ENCODE measurements at places on chromosomes 11 and 22.

DNA sequence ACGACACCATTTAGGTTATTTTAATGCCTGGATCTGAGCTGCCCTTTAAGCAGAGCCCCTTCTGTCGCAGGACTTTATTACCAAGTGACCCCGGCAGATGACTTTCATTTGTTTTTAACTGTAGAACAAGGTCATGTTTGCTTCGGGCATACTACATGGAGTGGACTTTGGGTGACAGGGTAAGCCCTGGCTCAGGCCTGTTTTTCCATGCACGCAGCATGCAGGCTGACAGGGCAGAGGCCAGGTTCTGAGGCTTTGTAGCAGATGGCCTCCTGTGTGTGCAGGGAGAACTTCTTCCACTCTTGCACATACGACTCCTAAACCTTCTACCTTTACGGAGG lies 50.5 kb downstream of the SNX19 start:
- no peak for DNase-seq

DNA sequence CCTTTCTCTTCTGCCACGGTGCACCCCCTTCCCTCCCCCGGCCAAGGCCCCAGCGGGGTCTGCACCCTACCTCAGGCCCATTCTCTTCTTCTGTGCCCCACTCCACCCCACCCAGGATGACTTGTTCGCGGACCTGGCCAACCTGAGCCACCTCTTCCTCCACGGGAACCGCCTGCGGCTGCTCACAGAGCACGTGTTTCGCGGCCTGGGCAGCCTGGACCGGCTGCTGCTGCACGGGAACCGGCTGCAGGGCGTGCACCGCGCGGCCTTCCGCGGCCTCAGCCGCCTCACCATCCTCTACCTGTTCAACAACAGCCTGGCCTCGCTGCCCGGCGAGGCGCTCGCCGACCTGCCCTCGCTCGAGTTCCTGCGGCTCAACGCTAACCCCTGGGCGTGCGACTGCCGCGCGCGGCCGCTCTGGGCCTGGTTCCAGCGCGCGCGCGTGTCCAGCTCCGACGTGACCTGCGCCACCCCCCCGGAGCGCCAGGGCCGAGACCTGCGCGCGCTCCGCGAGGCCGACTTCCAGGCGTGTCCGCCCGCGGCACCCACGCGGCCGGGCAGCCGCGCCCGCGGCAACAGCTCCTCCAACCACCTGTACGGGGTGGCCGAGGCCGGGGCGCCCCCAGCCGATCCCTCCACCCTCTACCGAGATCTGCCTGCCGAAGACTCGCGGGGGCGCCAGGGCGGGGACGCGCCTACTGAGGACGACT lies 15.9 kb downstream of the RTN4RL2 start:
- no peak for DNase-seq

- no peak for DNase-seq
Measured at GRCh38 chr11:14114269-14114668, 151.7 kb downstream of the SPON1 start.

DNA sequence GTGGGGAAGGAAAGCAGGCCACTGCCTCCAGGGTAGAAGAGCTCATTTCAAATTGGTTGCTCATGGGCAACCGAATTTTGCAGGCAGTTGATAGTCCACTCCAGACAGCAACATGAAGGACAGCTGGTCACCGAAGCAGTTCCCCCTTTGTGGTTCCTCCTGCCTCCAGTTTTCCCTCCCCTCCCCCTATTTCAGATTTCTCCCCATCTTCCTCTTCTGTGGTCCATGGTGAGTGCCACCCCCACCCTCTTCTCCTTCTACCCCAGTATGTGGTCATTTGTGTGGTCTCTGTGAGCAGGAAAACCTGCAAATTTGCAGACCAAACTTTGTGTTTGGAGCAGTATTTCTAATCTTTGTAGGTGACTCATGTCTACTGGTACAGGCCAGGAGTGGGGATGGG lies 38.2 kb upstream of the PAK1 start:
- no peak for DNase-seq

GRCh38 chr11:67435031-67435726 lies 2.3 kb downstream of the PTPRCAP start:
- no peak for DNase-seq

GRCh38 chr11:94623120-94623735 lies 56.1 kb downstream of the PIWIL4 start:
- peak; percentile 57 for DNase-seq

GRCh38 chr11:45266676-45267020 lies 19.5 kb downstream of the SYT13 start:
- no peak for DNase-seq

- DNase-seq: no peak
Measured at GRCh38 chr22:47055073-47055355, 292.6 kb downstream of the TBC1D22A start.

- no peak for DNase-seq
Measured at GRCh38 chr11:16226245-16226644, 130.1 kb downstream of the SOX6 start.

DNA sequence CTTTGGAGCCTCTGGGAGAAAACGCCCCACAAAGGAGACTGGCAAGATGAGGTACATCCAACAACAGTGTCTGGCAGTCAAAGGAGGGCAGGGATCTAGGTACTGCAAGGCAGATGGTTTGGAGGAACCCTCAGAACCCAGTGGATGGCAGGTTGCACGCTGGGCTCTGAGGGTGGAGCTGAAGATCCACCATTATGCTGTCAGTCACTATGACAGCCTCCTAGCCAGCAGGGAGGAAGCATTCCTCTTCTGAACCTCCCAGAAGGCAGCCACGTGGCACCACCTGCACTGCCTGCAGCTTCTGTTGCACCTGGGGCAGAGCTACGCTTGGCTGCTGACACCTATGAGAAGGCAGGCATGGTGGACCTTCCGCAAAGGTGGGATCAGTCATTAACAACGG lies 40.2 kb downstream of the HTR3A start:
- DNase-seq: no peak

- DNase-seq: no peak
Measured at GRCh38 chr11:16871368-16871767, 132.9 kb downstream of the C11orf58 start.

- DNase-seq: no peak
Measured at GRCh38 chr22:32583074-32583682, 108.6 kb downstream of the FBXO7 start.

DNA sequence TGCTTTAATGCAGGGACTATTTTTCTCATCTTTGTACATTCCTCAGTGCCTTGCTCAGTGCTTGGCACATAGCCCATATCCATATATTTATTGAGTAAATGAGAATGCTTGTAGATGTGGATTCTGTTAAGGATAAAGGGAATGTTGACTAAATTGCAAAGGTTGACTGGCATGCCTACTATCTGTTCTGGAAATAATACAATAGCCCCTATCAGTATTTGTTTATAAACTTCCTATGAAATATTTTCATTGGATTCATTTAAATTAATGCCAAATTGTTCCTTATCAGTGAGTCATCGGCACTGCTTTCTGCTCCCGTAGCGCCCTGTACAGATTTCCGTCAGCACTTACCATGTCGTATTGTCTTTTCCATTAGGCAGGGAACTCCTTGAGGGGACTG lies 8.0 kb downstream of the RNF121 start:
- no peak for DNase-seq

GRCh38 chr11:79122759-79123158 lies 318.1 kb downstream of the TENM4 start:
- DNase-seq: no peak

DNA sequence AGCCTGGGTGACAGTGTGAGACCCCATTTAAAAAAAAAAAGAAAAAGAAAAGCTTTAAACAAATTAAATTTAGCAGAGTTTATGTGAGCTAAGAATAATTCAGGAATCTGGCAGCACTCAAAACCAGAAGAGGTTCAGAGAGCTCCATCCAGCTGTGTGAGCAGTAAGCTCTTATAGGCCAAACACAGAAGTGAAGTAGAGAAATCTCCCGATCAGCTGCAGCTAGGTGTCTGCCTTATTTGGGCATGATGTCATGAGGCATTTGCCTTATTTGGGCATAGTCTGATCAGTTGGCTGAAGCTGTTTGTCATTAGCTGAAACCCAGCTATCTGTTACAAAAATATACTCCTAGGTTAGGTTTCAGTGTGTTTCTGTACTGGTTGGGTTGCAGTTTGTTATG lies 8.2 kb downstream of the MS4A15 start:
- DNase-seq: no peak

- DNase-seq: no peak
Measured at GRCh38 chr11:7551571-7551970, 37.8 kb downstream of the PPFIBP2 start.

- DNase-seq: no peak
Measured at GRCh38 chr11:62553080-62553838, 6.7 kb upstream of the AHNAK start.

GRCh38 chr22:43287441-43287840 lies 55.7 kb downstream of the SCUBE1 start:
- no peak for DNase-seq

DNA sequence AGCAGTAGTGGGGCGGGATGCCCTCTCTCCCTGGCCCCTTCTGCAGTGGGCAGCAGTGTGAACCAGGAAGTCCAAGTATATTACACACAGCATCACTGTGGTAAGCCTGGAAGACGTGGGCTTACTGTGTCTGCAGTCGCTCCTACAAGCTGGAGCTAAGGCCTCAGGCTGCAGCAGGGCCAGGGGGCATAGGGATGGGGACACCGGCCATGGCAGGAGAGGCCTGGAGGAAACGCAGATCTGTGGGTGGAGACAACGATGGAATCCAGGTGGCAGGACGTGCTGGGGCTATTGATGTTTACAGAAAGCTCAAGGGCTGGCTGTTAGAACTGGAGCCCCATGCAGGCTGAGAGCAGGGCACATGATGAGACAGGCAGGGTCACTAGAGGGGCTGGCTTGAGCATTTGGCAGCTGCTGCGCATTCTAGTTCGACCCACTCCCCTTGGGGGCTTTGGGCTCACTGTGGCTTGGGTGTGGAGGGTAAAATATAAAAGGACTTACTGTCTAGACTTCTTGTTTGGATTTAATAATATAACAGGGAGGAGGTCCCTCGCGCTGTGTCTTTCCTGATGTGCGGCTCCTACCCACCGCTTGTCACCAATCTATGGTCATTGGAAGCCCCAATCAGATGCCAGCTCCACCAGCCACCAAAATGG lies 539.5 kb downstream of the TBC1D22A start:
- DNase-seq: no peak

- peak; percentile 78 for DNase-seq
Measured at GRCh38 chr11:14300661-14301304, 58.2 kb downstream of the RRAS2 start.

DNA sequence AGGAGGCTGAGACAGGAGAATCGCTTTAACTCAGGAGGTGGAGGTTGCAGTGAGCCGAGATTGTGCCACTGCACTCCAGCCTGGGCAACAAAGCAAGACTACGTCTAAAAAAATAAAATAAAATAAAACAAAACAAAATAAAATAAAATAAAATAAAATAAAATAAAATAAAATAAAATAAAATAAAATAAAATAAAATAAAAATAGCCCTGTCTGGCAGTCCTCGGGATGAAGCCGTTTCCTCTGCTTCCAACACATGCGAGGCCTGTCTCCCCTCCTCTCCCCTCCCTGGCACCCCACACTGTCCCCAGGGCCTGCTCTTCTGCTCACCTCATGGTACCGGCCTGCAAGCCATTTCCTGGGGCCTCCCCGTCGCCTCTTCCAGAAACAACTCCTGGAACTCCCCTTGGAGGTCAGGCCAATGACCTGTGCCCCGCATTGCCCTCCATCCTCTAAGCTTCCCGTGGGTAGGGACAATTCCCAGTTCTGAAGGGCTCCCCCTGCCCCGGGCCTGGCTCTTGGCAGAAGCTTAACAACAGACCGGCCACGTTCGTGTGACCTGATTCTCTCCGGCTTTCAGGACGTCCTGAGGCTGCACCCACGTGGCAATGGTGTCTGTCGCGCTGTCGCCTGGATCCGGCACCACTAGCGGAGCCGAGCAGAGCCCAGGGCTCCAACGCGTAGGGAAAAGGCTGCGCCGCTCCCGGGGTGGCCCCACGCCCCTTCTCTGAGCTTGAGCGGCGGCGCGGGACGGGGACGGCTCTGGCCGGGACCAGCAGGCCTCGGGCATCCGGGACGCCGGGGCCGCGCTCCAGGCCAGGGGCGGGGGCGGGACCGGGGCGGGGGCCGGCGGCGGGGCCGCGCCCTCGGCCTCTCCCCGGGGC lies 456 bp upstream of the PARVB start:
- DNase-seq: no peak

GRCh38 chr22:37185646-37186227 lies 2.3 kb downstream of the C1QTNF6 start:
- DNase-seq: no peak

GRCh38 chr11:86523738-86524619 lies 148.4 kb downstream of the ME3 start:
- no peak for DNase-seq

- DNase-seq: no peak
Measured at GRCh38 chr11:62132689-62133293, 9.0 kb downstream of the INCENP start.

DNA sequence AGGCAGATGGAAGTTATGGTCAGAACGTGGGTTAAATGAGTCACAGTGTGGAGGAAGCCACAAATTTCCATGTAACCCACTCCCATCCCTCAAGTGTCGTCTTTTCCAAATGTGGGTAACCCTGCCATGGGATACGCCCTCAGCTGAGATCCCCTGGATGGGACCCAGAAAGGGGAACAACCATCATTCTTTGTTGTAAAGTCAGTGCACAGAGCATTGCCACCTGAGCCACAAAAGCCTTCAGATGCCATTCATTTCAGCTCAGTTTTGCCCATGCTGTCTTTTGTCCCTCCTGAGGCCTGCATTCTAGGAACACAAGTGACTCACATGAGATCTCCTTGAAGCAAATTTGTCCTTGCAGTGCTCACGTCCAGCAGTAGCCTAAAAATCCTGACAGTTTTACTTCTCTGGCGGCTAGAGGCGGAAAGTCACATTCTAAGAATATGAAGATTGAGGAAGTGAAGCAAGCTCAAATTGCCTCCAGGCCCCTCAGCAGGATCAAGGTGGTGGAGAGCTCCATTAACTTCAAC lies 30.6 kb downstream of the MMP13 start:
- no peak for DNase-seq
